ENCODE measurements at places on chromosomes 3 and 15. TPM values are rescaled to one million over a fixed set of nuclear protein-coding genes. Genes with fewer than 3 reads are reported as not detected.

Gene GABRB3
- total RNA-seq: not detected

Gene LSAMP
- not detected for total RNA-seq

Gene CASR
- 0.15 TPM for total RNA-seq

Gene AP2M1
- 206 TPM for total RNA-seq
